ENCODE measurements at places on chromosomes 2 and 18.

GRCh38 chr18:22408059-22408458 lies 9.7 kb downstream of the CTAGE1 start:
- no peak for DNase-seq

- no peak for DNase-seq
Observed at GRCh38 chr2:133500917-133501316, 67.3 kb downstream of the NCKAP5 start.

DNA sequence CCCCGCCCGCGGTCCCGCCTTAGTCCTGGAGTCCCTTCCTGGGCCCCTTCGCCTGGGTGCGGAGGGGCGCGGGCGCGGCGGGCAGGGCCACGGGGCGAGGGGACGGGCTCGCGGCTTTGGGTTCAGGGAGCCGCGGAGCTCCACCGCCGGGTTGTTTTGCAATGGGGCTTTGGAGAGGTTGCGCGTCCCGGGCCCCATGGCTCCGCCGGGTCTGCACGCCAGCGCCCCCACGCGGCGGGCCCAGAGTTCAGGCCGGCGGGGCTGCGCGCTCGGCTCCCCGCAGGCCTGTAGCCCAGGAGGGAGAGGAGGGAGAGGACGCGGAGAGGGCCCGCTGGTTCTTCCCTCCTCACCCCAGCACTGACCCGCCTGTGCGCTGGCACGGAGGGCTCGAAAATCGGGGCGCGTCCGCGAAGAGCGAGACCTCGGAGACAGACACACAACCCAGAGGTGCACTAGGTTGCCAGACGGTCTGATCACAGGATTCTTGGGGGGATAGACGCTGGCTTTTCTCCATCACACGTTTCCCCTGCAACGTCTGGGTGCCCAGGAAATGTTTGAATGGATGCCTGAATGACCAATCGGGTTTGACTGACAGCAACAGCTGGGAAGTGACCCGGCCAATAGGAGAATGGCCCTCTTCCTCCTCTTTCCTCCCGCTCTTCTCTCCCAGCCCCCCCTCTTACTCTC lies 4.9 kb upstream of the SIX2 start:
- DNase-seq: no peak

- DNase-seq: no peak
Observed at GRCh38 chr2:149031396-149031795, 7.1 kb upstream of the LYPD6B start.

- no peak for DNase-seq
Observed at GRCh38 chr2:118844261-118845004, 3.0 kb downstream of the EN1 start.

Data from memory B cell (primary cell).